ENCODE measurements at places on chromosomes 5 and 9.

- DNase-seq = no peak
These were observed 518 bp downstream of the ZDHHC12 start for GRCh38 chr9:128723352-128723865.

- DNase-seq = no peak
These were observed 37.3 kb downstream of the ARHGAP26 start for GRCh38 chr5:142807372-142807911.

DNA sequence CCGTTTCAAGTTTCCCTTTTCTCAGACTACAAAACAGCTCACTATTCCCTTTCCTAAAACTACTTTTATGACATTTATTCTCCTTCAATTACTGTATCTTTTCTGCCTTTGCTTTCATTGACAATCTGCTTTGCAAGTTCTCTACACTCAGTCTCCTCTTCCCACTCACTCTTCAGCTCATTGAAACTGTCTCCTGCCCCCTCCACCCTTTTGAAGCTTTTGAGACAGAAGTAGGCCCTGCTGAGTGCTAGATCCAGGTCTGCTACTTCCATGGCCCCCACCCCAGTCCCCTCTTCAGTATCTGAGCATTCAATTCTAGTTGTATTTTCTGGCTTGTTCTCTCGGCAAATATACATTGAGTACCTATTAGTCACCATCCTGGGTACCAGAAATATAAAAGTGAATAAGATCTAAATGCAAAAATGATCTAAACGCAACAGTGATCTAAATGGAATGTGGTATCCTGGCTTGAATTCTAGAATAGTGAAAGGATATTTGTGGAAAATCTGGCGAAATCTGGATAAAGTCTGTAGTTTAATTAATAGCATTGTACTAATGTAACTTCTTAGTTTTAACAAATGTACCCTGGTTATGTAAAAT lies 58.4 kb downstream of the OR2K2 start:
- no peak for DNase-seq

GRCh38 chr9:95138474-95138873 lies 179.0 kb downstream of the FANCC start:
- no peak for DNase-seq

DNA sequence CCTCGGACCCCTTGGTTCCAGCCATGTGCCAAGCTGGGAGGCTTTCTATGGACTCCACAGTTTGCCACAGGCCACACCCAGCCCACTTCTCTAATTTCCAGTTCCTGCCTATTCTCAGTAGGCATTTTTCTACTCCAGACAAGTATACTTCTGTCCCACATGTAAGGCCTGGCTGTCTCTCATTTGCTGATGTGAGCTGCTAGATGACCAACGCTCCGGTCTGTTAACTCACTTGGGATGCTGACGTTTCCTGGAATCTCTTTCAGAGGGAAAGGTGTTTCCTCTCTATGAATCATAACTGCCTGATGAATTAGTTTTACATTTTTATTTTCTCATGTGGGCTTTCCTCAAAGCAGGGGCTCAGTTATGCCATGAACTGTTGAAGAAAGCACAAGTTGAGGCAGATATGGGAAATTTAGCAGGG lies 36.3 kb downstream of the ERGIC1 start:
- peak; percentile 60 for DNase-seq

- no peak for DNase-seq
These were observed 1.5 kb downstream of the ZNF189 start for GRCh38 chr9:101400120-101400519.

GRCh38 chr5:180040287-180041214 lies 31.0 kb downstream of the RNF130 start:
- DNase-seq = no peak

DNA sequence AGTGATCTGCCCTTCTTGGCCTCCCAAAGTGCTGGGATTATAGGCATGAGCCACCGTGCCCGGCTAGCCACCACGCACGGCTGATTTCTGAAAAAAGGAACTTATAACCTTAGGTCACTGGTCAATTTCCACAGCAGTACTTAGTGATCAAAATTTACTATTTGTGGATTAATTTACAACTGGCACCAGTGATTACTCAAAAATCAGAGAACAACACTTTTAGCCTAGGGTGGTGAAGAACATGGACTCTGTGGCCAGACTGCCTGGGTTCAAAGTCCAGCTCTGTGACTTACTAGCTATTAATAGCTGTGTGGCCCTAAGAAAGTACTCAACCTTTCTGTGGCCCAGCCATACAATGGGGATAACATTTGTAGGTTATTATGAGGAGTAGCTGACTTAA lies 50.8 kb upstream of the GLRX start:
- no peak for DNase-seq

- no peak for DNase-seq
These were observed 8.0 kb downstream of the DELE1 start for GRCh38 chr5:141931694-141932093.

GRCh38 chr9:120726484-120726883 lies 12.2 kb upstream of the MEGF9 start:
- no peak for DNase-seq

All from AG09309 (cell line).